Stimulated activated CD8-positive, alpha-beta memory T cell treated with anti-CD3 and anti-CD28 coated beads, Interleukin-15, amount 100 ng/mL, for 24 hours (primary cell): ENCODE measurements at places on chromosomes 6 and 20.

GRCh38 chr6:163085861-163086623 is 328.5 kb upstream of the QKI start:
- no peak for DNase-seq

DNA sequence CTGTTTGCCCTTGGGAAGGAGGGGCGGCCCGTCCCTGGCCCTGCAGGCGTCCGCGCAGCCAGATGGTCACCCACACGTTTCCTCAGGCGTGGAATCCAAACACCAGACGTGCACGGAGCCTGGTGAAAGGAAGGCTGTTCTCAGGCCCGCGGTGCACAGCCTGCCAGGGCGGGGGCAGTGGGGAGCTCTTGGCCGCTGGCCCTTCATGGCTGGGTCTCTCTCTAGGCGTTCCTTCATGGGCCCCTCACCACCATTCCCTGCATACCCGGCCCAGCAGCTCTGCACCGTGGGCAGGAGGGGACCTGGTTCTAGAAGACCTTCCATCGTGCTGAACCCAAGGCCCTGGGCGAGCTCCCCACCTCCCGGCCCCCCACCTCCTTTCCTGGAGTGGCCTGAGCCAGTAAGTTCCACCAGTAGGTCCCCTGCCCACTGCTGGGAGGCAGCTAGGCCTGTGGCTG is 30.4 kb upstream of the SMOC2 start:
- no peak for DNase-seq

DNA sequence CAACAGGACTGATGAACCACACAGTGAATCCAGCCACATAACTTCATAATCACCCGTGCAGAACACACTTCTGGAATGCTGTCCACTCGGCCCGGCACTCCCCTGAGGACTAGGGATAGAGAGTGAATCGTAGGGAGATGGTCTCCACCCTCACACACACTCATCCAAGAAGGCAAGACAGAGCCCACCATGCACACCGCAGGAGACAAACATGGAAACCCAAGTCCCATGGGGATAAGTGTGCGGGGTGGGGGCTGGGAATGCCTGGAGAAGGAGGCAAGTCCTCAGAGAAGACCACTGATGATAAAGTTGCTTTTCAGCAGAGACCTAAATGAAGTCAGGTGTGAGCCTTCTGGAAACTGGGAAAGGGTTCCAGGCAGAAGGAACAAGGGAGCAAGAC is 399.2 kb upstream of the AGPAT4 start:
- no peak for DNase-seq

DNA sequence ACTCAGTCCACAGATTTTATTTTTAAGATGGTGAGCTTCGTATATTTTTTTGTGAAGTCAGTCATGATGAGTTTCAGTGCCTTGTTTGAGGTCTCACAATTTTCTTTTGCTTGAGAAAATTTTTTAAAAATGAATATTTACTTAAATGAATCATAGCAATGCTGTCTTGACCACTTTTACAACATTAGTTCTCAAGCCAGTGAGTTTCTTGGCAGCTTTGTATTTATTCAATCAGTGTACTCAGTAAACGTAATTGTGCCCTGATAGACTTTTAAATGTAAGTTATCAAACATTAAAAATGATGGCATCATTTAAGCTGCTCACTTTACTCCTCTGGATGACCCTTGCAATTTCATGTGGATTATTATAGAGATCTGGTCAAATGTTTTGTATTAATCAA is 261.4 kb downstream of the KHDC1L start:
- no peak for DNase-seq

DNA sequence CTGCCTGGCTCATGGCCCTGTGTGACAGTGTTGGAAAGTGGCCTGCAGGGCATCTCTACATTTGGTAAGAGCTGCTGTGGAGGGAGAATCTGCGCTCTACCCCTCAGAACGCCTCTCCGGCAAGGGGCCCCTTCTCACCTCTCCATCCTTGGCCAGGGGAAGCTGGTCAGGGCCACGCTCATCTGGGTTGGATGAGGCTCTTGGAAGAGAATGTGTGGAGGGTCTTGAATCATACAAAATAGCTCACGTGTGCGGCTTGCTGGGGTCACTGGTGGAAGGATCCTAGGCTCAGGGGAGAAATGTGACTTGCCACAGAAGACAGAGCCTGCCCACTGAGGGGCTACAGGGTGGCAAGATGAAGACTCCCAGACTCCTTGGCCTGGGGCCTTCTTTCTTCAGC is 105.0 kb downstream of the SCML4 start:
- DNase-seq: no peak

GRCh38 chr20:16692009-16692408 is 37.8 kb upstream of the SNRPB2 start:
- DNase-seq: no peak

- DNase-seq: no peak
Measured at GRCh38 chr6:151149793-151150192, 90.0 kb upstream of the AKAP12 start.
